Myocyte (in vitro differentiated cells): ENCODE measurements at places on chromosomes 4 and X.

DNA sequence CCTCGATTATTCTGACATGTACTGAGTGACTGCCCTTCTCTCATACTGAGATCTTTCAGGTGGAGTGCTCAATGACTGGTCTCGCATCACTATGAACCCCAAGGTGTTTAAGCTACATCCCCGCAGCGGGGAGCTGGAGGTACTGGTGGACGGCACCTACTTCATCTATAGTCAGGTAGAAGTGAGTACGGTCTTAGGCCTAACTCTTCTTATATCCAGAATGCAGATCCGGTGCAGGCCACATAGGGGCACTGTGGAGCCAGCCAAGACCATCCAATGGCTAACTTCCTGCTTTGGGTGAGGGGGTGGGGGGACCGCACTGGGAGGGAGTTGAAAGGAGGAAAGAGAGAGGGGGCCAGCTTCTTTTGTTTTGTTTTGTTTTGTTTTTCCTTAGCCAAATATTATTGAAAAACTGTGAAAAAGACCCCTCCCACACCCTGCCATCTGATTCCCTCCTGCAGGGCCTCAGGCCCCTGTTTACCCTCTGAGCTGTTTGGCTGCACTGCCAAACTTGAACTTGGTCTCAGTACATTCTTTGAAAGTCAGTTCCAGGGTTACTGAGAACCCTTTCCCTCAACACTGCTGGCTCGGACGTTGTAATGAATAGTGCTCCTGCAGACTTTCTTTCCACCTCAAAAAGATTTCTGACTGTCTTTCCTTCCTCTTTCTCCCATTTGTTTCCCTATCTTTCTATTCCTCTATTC, 16.2 kb downstream of the AWAT2 start:
- peak; percentile 15 for DNase-seq

GRCh38 chr4:125938541-125938940, 623.8 kb downstream of the FAT4 start:
- no peak for DNase-seq

DNA sequence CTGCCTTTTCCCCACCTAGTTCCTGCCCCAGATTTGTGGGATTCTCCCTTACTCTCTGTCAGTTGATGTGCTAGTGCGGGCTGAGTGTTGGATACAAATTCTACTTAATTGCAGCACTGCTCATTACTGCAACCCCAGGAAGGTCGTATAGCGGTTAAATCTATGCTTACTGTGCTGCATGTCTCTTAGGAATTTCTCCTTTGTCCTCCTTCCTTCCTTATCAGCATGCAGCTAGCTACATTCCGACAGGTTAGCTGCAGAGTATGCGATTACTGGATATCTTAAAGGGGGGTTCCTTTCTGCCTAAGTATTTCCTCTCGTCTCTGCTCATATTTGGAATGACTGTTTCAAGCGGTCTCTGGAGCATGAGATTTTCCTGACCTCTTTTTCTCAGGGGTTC, 662.8 kb downstream of the TLL1 start:
- DNase-seq = no peak

DNA sequence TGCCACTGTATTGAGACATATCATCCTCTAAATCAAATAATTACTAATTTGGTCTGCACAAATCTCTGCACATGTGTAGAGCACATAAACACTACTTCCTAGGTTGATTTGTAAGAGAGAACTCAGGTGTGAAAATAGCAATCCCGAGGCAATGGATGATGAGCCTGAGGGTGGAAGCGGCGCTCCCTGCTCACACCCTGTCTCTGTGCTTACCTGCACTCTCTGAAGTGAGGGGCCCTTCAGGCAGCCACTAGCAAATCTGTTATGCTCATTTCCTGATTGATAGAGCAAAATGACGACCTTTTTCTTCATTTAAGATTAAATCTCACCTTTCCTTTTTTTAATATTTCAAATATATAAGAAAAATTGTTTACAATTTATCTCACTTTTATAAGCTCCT, 1995.7 kb upstream of the AGA start:
- no peak for DNase-seq

GRCh38 chr4:61162116-61162515, 38.0 kb upstream of the ADGRL3 start:
- DNase-seq = no peak

- DNase-seq = peak; percentile 58
These were observed 7.2 kb upstream of the NEUROG2 start for GRCh38 chr4:112523008-112523721.

DNA sequence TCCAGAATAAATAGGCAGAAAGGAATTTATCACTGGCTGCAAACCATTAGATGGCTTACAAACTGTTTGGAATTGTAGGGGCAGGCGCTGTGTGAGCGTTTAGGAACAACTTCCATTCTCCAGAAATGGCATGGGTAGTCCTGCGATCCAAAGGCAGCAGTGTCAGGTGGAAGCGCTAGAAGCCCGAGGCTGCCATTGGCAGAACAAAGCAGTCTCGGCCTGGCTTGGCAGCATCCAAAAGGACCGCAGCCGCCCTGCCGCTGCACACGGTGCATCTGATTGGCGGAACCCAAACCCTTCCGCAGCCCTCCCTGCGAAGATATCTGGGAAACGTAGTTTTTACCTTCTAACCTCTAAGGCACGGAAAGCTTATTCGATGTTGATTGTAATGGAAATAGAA, 23.6 kb upstream of the YTHDC1 start:
- DNase-seq = peak; percentile 72

DNA sequence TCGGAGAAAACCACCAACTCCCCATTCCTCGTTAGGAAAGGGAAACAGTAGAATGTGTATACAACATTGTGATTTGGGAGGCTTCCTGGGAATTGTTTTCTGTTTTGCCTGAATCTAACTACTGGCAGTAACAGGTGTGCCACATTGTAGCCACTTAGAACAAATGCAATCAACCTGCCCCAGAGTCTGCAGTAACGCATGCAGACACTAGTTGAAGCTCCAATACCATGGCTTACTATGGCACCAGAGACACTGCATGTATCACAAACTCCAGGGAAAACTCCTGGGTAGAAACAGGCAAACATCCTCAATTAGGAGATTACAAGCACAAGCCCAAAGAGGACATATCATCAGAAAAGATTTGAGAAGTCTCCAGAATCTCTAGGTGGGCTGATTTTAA, 154.2 kb upstream of the NEIL3 start:
- peak; percentile 3 for DNase-seq

GRCh38 chrX:38989076-38989475, 187.8 kb downstream of the MID1IP1 start:
- no peak for DNase-seq

- DNase-seq = no peak
These were observed 72.2 kb downstream of the GPR143 start for GRCh38 chrX:9693307-9694001.

GRCh38 chrX:134735015-134735414, 76.7 kb upstream of the PLAC1 start:
- DNase-seq = no peak
